ENCODE measurements at places on chromosomes 1 and 21.

DNA sequence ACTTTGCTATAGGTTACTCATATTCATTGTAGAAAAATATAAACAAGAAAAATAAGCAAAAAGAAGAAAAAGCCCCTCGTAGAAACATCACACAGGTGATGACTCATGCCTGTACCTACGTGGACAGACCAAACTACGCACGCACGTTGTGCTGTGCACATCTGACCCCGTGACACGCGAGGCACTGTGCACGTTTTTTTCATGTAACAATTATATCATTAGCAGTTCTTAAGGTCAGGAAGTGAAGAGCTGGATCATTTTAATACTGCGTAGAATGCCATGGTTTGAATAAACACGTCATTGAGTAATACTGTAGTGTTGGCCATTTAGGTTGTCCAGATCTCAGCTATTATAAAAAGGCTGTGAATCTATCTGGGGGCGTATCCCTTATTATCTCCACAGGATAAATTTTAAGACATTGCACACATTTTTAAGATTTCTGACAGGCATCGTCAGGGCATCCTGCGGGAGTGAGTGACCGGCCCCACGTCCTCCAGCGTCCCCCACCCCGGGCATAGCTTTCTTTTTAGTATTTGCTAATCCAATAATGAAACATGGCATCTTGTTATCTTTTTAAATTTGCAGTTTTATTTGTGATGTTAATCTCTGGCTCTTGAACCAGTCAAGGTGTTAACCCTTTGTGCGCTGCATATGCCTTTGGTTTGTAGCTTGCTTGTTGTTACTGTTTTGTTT, 23.4 kb upstream of the ADARB1 start:
- no peak for DNase-seq

- DNase-seq, result no peak
These were observed 228.3 kb upstream of the PKN2 start for GRCh38 chr1:88455621-88456256.

- no peak for DNase-seq
These were observed 17.0 kb upstream of the SLC5A9 start for GRCh38 chr1:48205522-48205921.

DNA sequence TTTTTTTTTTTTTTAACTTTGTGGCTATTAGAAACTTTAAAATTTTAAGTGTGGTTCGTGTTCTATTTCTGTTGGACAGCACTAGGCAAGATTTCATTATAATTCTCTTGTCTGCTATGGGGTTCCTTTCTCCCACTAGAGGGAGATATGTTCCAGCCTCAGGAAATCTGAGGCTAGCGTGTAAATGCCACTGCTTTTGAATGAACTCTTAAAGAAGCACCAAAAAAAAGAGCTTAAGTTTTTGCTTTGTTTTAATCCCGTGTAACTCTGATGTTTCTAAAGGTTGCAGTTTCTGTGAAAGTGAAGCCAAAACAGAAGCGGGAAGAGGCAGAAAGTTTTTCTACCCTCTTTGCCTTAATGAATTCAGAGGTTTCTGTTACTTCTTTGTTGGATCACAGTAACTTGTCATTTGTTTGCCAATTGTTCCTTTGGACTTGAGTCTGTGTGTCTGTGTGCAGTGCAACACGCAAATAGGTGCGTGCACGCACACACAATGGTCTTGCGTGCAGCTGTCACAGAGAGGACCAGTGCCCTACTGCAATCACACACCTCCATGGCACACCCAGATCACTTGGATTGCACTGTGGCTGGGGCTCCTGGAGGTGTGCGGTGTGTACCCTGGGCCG, 32.3 kb downstream of the HHAT start:
- no peak for DNase-seq

DNA sequence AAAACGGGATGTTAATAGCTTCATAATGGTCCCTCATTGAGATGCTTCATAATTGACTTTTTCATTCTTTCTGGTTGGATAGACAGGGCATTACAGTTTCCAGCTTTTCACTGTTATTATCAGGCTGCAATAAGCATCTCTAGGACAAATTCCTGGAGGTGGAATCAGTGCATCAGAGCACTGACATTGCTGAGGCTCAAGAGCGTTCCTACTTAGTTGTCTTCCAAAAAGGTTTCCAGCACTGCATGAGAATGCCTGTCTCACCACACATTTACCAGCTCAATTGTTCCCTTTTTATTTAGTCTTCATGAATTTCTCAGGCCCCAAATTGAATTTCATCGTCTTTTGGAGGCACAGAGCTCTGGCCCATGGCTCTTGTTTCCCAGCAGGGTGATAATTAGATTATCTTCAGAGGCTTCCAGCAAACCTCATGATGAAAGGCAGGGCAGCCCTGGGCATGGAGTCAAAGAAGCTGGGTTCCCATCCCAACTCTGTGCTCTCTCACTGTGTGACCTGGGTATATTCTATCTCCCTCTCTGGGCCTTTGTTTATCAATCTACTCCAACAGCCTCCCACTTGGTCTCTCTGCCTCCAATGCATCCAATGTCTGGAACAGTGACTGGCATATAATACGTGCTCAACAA, 451.4 kb downstream of the PTPRU start:
- DNase-seq, result no peak

GRCh38 chr1:218666263-218666662, 321.1 kb downstream of the TGFB2 start:
- DNase-seq, result no peak

- no peak for DNase-seq
These were observed 61.9 kb downstream of the KCNC4 start for GRCh38 chr1:110272045-110272444.

GRCh38 chr1:210362526-210362925, 33.8 kb downstream of the HHAT start:
- DNase-seq, result no peak

- DNase-seq, result no peak
These were observed 254.4 kb downstream of the FAF1 start for GRCh38 chr1:50705699-50706098.

- peak; percentile 6 for DNase-seq
These were observed 34.5 kb downstream of the OR10R2 start for GRCh38 chr1:158506369-158506987.

DNA sequence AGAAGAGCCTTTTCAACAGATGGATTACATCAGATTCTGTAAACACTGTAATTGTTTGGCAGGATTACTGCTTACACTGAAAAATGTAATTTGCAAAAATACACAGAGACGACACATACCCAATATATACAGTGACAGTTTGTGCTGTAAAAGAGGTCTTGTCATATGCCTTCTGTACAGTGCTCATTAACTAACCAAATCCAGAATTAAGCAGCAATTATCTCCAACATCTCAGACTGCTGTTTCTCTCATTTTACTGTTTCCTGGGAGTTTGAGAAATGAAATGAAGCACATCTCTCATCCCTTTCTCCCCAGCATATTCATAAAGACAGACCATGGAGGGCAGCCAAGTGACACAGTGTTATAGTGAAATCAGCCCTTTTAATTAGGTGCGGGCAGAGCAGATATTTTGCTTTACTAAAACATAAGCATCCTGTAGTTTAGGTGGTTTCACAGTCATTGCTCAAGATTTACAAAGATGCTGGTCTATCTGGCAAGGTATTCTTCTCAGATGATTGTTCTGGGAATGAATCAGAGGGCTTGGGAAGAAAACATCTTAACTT, 618.4 kb upstream of the USP24 start:
- no peak for DNase-seq

- no peak for DNase-seq
These were observed 25.2 kb downstream of the KCNC4 start for GRCh38 chr1:110235181-110235833.

DNA sequence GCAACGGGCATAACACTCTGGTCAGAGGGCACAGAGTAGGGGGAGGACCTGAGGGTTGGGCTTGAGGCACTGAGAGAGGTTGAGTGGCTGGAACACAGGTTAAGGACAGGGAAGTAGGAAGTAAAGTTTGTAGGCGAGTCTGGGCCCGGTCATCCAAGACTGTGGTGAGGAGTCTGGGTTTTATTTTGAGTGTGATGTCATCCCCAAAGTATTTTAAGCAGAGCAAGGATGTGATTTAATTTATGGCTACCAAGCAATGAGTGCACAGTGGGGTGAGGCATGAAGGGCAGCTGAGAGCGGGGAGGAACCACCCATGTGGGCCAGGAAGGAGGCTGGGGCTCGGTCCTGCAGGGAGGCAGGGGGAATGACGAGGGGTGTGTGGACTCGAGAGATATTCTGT, 11.2 kb upstream of the VWA5B1 start:
- DNase-seq, result no peak

GRCh38 chr1:47434051-47434842, 3.6 kb upstream of the FOXD2 start:
- no peak for DNase-seq

DNA sequence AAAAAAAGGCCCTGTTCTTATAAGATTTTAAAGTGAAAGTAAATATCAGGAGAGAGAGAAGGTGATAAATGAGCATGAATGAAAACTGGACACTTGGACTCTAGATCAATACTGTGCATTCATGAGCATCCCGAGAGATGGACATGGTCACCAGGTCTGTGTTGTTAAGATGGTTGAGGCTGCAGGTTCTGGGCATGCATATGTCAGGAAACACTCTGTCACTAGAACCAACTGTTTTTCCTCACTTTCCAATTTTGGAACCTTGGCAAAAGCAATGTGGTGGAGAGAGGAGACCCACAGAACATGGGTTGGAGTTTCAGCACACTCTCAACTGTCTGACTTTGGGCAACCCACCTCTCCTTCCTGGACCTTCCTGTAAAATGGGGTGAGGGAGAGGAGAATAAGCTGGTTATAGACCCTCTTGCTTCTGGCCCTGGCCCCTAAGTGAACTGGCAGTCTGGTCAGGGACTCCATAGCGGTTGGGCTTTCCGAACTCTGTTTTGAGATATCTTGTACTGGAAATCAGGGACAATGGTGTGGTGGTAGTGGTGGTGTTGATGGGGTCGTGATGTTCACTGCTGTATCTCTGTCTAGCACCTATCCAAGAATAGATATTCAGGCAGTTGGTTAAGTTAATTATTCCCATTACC, 4.2 kb downstream of the MAN1C1 start:
- no peak for DNase-seq

- DNase-seq, result no peak
These were observed 88.6 kb upstream of the LMO4 start for GRCh38 chr1:87239997-87240605.

DNA sequence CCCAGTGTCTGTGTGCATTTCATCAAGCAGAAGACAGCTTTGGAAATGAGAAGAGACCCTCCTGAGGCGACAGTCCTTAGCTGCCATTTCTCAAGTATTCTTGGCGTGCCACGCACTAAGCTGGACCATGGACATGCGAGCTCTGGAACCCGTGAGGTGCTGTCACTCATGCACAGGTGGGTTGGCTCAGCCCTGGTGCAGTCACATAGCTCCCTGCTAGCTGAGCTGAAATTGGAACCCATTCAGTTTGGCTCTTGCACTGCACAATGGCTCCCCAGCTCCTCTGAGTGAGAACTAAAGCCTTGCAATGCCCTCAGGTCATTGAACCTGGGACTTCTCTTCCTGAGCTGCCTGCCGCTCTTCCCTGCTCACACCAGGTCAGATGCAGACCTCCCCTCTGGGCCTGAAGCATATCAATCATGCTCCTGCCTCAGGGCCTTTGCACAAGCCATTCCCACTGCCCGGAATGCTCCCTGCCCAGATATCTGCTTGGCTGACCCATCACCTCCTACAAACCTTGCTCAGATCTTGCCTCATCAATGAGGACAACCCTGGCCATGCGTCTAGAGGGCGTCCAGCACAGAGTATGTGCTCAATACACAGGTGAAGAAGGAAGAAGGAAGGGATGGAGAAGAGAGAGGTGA, 6.3 kb upstream of the SRARP start:
- no peak for DNase-seq

GRCh38 chr1:6794164-6794563, 8.9 kb downstream of the CAMTA1 start:
- DNase-seq, result no peak

Data from activated T-helper 1 cell treated with anti-CD3 and anti-CD28 coated beads, Interleukin-2, amount 50 U/mL, for 16 hours (primary cell).